NCI-H526 treated with DMSO at 0.1 percent for 48 hours (cell line): ENCODE measurements at places on chromosomes 3 and 15.

- no peak for DNase-seq
Measured at GRCh38 chr3:144165482-144165881, 193.9 kb downstream of the DIPK2A start.

DNA sequence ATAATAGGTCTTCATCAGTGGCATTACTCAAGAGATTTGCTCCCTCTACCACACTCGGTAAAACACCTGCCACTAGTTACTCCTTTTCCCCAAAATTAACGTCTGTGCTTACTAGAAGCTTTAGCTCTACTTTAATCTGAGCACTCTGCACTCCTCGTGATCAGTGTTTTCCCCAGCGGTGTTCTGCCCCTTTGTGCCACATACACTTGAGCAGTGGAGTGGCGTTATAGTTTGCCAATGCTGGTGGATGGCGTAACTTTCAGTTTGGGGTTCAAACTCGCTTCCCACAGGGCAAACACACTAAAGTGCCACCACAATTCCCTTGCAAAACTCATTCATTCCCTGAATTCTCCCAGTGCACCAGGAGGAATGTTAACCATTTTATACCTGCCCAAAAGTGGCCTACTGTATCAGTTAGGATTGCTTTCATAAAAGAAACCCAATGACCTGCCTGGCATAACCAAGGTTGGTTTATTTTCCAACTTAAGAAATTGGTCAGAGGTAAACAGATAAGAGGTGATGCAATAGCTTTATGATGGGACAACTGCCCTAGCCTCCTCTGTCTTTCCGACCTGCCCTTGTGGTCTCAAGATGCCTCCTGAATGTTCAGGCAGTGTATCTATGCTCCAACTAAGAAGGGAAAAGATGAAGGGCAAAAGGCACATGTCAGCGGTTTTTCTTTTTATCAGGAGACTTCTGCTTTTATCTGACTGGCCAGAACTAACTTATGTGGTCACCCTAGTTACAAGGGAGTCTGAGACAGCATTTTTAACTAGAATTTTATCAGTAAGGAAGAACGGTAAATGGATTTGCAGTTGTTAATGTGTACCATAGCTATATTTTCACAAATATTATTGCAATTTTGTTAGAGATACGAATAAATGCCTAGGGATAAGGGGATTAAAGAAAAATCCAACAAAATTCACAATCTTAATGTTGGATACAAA is 83.9 kb downstream of the FSIP1 start:
- no peak for DNase-seq

- DNase-seq: no peak
Measured at GRCh38 chr15:90571063-90571541, 41.4 kb downstream of the CRTC3 start.

DNA sequence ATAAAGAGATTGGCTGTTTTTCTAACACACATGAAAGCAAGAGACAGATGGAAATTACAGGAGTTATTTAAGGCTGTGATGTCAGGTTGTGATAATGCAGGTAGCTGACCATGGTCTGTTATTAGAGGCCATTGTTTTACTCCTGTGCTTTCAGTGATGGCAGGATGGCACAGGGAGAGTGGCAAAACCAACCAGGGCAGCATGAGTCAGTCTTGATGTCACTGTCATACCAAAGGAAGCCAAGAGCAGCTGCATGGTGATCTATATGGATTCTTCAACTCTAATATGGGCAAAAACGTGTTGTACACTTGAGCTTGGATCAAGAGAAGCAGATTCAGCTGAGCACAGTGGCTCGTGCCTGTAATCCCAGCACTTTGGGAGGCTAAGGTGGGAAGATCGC is 91.8 kb upstream of the LMOD3 start:
- DNase-seq: no peak

GRCh38 chr15:99141943-99142342 is 37.1 kb downstream of the SYNM start:
- DNase-seq: no peak

- no peak for DNase-seq
Measured at GRCh38 chr15:36863570-36863969, 236.8 kb downstream of the MEIS2 start.

- DNase-seq: no peak
Measured at GRCh38 chr3:71227270-71227661, 356.3 kb downstream of the FOXP1 start.

DNA sequence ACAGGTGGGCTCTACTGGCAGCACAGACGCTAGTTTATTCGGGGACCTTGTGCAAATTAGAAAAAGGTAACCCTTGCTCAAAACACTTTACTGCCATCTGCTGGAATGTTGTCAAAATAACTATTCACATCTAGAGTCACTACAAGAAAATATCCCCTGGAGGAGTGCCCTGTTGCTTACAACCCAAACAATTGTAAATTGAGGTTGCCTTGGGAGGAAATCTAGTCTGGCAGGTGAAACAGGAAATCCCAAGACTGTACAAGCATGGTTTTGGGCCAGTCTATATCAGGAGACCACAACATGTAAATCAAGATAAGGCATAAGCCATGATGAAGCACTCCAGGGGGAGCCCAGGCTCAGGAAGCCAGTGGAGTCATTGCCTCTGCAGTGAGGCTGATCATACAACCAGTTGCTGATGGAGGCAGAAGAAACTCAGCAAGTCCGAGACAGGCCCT is 136.8 kb upstream of the ACP3 start:
- DNase-seq: peak; percentile 37

GRCh38 chr15:100686725-100687473 is 84.5 kb downstream of the ASB7 start:
- no peak for DNase-seq

DNA sequence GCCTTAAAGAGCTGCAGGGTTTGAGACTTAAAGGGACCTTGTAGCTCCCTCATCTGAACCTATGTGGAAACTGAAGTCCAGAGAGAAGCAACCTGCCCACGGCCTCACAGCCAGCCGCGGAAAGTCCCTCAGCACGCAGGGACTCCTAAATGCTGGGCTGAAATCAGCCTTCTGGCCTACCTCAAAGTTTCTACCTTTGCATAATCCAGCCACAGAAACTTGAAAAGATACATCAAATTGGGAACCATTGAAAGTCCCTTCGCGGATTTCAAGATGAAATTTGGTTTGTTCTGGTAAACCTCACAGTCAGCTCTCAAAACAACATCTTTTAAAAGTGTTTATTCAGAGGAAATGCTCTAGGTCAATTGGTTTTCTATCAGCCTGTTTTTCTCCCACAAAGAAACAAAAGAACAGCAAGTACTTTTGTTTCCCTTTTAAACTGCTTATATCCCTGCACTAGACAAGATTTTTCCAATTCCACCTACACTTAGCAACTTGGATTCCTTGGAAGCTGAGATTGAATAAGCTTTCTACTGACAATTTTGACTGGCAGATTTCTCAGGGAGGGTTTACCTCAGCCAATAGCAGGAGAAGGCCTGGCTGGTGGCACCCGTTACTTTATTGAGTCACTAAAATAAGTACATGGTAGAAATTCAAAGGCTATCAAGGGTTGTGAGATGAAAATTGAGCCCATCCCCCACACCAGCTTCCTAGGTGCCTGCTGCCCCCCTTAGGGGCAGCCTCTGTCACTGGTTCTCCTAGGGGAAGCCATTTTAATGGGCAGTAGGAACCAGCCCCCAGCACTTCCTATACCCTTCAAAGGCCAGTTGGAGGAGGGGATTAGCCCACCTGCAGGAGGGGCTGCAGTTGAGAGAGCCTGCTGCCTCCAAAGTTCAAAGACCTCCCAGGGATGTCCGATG is 171.2 kb downstream of the ADAMTS17 start:
- no peak for DNase-seq

DNA sequence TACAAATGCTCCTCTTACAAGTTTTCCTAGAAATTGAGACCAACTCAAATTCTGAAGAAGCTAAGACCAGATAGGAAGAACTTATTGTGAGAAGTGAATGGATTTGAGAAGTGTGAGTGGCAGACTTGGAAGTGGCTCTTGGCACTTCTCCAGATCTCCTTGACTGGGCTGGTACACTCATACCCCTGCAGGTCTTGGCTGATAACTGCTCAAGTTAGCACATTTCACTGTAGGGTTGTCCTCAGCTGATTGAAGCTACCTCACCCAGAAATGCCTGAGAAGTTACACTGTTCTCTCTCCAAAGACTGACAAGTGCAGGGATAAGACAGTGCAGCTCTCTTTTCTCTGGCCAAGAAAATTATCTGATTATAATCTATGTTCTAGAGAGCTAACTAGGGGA is 16.5 kb upstream of the CLDN1 start:
- DNase-seq: no peak

DNA sequence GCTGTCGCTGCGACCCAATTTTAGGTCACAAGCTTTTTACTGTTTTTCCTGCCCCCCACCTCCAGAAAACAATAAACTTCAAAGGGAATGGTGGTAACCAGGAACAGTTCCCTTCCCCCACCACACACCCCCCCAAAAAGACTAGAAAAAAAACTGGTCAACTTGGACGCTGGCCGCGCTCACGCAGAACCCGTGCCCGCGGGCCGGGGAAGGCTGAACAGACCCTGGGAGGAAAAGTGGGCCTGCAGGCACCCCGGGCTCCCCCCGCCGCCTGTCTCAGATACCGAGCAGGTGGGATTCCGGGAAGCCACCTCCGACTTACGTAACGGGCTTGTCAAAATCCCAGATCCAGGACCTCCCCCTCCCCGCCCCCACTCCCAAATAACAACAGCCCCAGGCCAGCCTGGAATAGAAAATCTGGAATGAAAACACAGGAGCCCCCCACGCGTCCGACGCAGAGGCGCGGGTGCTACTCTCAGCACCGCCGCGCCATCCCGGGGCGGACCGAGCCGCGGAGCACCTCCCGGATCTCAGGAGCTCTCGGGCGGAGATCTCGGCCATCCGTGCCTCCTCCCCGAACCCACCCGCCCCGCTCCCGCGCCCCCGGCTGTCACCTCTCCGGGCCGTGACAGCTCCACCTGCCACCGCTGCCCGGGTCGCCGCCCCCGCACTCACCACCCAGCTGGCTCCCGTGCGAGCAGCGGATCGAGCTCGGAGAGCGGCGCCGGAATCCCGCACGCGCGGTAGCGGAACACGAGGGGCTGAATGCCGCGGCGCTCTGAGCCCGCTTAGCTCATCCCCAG is 557 bp downstream of the DENND4A start:
- DNase-seq: peak; percentile 56

- DNase-seq: no peak
Measured at GRCh38 chr3:194518652-194519051, 31.9 kb upstream of the ATP13A3 start.

DNA sequence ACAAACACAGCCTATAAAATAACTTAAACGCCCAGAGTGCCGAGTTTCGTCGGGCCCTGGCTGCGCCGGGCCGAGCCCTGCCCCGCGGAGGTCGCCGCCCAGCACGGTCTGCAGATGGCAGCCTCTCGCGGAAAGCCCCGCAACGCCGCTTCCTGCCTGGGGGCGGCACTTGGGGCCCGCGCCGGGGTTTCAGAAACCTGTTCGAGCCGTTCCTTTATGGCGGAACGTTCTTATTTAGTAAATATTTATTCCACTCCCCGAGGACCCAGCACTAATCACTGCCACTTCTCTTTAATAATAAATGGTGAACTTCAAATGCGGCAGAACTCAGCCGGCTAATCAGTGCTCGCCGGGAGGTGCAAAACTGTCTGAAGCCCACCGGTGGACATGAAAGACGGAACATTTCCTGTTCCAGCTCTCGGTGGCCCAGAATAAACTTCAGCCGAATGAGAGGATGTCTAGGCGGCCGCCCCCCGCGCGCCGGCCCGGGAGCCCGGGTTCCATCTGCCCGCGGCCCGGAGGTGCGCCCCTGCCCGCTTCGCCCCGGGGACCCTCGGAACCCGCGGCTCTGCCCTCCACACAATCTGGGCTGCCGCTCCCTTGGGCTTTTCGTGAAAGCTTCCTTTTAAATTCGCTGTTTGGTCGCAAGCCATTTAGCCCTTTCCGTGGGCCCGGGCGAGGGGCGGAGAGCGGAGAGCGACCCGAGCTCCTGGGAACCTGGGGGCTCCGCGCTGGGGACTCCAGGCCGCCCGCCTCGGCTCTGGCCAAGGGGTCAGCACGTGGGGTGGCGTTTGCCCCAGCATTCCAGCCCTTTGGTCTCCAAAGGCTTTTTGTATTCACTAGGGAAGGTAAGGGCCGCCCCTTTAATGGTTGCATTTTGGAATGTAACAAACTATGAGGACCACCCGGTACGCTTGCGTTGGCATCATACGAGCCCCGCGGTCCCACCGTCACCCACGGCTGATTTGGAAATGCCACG is 110.8 kb upstream of the ATP11B start:
- DNase-seq: peak; percentile 7
